ENCODE measurements at places on chromosomes 11 and 22. TPM values are rescaled to one million over a fixed set of nuclear protein-coding genes. Genes with fewer than 3 reads are reported as not detected.

SLC22A12 gene
- total RNA-seq = not detected

DLG2 gene
- not detected for total RNA-seq

MS4A6E gene
- 25.8 TPM for total RNA-seq

SLC15A3 gene
- 23.3 TPM for total RNA-seq

MPPED2 gene
- total RNA-seq = 0.49 TPM

CABP2 gene
- not detected for total RNA-seq

GTSE1 gene
- 19.8 TPM for total RNA-seq

SPON1 gene
- 0.05 TPM for total RNA-seq

MYBPC3 gene
- total RNA-seq = not detected

OR4A47 gene
- not detected for total RNA-seq

MICAL2 gene
- total RNA-seq = 120 TPM

VPS26B gene
- 22.6 TPM for total RNA-seq

MPPED1 gene
- total RNA-seq = not detected

MRGPRF gene
- 0.25 TPM for total RNA-seq

CHRM1 gene
- not detected for total RNA-seq

MUC2 gene
- not detected for total RNA-seq

CARD10 gene
- total RNA-seq = 8.3 TPM

PNPLA5 gene
- 0.05 TPM for total RNA-seq

NAV2 gene
- total RNA-seq = 15.6 TPM

SLC25A22 gene
- total RNA-seq = 26.5 TPM

OR6A2 gene
- total RNA-seq = not detected

MOGAT2 gene
- not detected for total RNA-seq

GLYAT gene
- not detected for total RNA-seq

SCARF2 gene
- total RNA-seq = 24.3 TPM

MS4A4E gene
- not detected for total RNA-seq

C11orf65 gene
- not detected for total RNA-seq

KCNJ5 gene
- total RNA-seq = not detected

TRPC6 gene
- not detected for total RNA-seq

MS4A1 gene
- not detected for total RNA-seq

ADSL gene
- 84.8 TPM for total RNA-seq

SYNGR1 gene
- 14.9 TPM for total RNA-seq

RNF121 gene
- 33.4 TPM for total RNA-seq

CHADL gene
- total RNA-seq = not detected

APOL1 gene
- total RNA-seq = 31.5 TPM

MCHR1 gene
- total RNA-seq = 0.07 TPM

C22orf15 gene
- total RNA-seq = not detected

Measured in M059J (cell line).